RCC 7860 (cell line): ENCODE measurements at places on chromosomes 2 and 18.

DNA sequence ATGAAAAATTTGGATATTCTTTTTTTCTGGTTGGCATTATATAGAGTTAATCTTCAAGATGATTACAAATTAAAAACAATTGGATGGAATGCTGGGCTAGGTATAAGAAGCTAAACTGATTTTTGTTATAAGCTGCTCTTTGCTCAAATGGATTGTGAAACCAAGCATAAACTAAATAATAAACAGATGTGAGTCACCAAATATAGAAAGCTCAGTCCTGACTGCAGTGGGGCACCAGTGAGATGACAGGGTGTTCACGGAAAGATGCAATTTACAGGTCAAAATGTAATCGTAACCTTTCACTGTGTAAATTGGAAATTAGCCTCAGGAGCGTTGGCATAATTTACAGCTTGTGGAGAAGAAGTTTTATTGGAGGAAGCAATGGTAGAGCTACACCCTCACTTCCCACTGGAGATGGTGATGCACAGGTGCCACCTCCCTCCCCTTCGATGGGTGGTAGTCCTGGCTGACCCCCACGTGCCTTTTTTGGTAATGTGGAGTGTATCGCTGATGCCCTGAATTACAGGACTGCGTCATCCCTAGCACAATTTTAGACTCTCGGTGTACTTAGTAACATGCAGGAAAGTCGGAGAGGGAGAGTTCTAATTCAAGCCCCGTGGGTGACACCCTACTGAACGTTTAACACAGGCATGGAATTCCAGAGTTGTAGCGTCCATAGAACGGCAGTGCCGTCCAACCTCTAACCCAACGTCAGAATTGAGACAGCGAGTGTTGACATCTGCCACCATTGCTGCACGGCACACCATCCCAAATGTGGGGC, 73.9 kb upstream of the NFATC1 start:
- DNase-seq, result no peak

DNA sequence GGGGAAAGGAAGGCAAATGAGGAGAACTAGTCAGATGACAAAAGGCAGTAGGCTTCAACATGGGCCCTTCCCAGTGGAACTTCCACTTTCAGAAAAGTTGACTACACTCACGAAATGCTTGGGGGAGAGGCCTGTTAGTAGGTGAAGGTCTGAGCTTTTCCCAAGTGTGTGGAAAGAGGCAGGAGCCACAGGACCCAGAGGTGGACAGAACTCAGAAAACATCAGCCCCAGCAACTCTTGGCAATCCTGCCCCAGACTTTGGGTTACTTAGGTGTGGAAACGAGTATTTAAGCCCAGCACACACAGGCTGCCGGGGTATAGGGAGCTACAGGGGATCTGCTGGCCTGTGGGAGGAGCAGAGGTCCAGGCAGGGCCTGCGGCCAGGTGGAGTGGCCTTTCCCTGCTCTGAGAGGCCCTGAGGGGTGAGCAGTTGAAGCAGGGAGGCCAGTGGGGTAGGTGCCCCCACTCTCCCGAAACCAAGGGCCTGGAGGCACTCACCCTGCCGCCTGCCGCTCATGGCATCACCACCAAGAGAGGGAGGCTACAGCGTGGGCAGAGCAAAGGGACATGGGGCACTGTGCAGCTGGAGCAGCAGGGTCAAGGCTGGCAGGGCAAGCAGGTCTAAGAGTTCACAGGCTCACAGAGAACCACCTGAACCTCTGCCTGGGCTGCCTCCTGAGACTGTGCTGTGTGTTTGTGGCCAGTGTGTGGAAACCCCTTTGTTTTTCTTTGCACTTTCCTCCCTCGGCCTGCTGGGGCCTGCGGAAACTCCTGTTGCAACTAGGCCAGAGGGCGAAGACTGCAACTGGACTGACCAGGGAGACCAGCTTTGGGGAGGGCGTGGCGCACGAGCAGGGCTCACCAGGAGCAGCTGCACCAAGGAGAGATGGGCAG, 130.7 kb upstream of the SERTAD2 start:
- DNase-seq, result no peak

GRCh38 chr2:604385-604784, 72.8 kb downstream of the TMEM18 start:
- no peak for DNase-seq

DNA sequence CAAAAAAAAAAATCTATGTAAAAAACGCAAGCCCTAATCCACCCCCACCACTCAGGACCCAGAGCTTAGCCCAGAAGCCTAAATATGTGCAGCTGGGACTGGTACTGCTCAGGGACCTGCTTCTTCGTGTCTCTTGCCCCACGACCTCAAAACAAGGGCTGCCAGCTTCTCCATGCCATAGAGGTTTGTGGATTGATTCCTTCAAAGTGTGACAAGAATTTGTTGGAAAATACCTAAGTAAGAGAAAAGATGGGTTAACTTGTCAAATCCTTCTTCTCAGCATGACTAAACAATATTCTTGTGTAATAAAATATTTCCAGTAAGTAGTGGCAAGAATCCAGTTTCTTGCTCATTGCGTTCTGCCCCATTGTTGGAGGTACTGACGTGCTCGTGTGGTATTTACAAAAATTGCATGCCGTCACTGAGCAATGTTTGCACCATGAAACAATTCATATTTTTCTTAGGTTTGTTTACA, 825 bp upstream of the SCYGR1 start:
- DNase-seq, result no peak

DNA sequence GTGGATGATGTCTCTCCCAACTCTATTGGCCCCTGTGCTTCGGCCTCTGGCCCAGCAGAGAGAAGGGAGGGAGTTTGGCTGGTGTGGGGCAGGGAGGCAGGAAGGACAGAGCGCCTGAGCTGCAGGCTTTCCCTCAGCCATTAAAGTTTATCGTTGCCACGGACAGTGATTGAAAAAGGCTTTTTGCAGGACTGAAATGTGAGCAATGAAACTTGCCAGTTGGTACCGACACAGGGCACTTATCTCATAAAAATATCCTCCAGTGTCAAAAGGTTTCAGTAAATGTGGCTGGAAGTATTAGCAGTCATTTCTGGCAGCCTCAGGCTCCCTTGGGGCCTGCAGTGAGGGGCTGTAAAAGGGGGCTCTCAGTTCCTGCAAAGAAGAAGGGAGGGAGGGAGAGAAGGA, 169.2 kb downstream of the GLI2 start:
- DNase-seq, result no peak

GRCh38 chr2:104434318-104434792, 419.6 kb upstream of the POU3F3 start:
- DNase-seq, result peak; percentile 25

DNA sequence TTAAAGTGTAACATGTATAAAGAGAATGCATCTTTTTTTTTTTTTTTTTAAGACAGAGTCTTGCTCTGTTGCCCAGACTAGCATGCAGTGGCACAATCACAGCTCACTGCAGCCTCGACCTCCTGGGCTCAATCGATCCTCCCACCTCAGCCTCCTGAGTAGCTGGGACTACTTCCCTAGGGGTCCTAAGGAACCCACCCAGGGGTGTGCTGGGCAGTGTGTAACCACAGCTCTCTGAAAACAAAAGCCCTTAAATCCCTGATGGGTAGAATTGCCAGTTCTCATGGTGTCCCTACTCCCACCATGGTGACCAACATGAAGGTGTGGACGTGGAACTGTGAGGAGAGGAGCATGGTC, 105.6 kb upstream of the ST3GAL5 start:
- DNase-seq, result no peak

GRCh38 chr18:48065601-48065995, 135.1 kb upstream of the SMAD2 start:
- no peak for DNase-seq

GRCh38 chr2:145007960-145008263, 488.0 kb upstream of the ZEB2 start:
- no peak for DNase-seq

DNA sequence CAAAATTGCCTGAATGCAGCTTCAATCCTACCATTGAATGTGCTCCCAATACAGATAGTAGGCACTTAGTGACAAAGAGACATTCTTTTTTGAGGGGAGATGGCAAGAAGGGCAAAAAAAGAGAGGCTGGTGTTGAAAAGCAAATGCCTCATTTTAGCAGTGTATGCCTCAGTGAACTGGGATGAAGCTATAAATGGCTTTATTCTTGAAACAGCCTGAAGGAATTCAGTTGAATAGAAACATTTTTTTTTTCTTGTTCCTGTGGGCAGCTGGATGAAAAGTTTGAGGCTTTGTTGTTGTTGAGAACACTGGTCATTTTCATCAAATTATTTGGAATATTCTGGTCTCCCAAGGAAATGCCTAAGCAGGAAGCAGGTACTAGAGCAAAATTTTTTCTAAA, 228.9 kb downstream of the RNF144A start:
- DNase-seq, result no peak

DNA sequence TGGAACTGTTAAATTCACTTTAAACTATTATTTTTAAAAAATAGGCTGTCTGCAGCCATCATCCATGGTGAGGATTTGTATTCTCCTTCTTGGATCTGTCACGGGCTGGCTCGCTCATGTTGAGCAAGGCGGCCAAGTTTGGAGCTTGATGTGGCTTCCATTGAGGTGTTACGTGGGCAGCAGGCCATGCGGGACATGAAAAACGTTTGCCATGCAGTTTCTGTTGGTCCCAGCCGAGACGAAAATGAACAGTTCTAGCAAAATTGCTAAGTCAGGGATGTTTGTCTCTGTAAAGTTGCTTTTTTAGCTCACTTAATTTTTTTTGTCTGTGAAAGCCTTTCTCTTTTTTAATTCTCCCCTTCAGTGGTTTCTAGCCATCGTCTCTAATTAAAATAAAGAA, 70.2 kb upstream of the MGAT5 start:
- no peak for DNase-seq

DNA sequence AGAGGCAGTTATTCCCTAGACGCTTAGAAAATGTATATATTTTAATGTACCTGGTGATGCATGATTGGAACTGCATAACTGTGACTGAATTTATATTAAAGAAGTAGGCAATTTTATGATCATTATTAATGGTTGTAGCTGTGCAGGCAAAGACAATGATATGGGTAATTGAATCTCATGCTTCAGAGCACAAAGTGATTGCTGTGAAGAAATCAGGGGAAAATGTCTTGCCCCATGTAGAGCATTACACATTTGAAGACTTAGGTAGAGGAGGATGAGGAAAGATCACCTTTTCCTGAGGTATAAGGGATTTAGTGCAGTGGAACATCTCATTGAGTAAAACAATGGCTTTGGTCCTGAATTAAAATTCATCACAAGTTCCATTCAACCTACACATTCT, 246.8 kb upstream of the DCC start:
- DNase-seq, result no peak

- DNase-seq, result no peak
Measured at GRCh38 chr18:32696376-32696775, 76.4 kb downstream of the KLHL14 start.

GRCh38 chr2:217731805-217732204, 271.0 kb downstream of the TNS1 start:
- DNase-seq, result no peak
